Cardiac muscle cell (in vitro differentiated cells and primary cell): ENCODE measurements at places on chromosomes 2 and 18.

GRCh38 chr2:160292225-160292624 is 92.2 kb upstream of the ITGB6 start:
- peak; percentile 54 for DNase-seq

- no peak for DNase-seq
Measured at GRCh38 chr18:10421859-10422258, 32.6 kb upstream of the APCDD1 start.

DNA sequence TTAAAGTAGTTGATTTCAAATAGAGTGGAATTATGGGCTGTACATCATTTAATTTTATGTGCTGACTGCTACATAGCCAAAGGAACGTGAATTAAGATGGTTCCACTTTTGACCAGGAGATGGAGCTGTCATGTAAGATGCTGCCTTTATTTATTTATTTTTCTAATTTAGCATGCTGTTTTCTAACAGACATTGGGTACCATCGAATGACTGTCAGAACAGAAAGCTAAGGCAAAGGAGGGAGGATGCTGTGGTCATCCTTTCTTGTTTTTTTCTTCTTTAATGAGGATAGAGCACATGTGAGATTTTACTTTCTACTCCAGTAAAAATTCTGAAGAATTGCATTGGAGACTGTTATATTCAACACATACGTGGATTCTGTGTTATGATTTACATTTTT is at the start of gene SCN2A:
Gene SCN2A, plus strand, starts transcription at position 185 of the 400 bp plus-strand sequence. CDS start 56,410 bp downstream, outside the sequence.
- peak; percentile 66 for DNase-seq

DNA sequence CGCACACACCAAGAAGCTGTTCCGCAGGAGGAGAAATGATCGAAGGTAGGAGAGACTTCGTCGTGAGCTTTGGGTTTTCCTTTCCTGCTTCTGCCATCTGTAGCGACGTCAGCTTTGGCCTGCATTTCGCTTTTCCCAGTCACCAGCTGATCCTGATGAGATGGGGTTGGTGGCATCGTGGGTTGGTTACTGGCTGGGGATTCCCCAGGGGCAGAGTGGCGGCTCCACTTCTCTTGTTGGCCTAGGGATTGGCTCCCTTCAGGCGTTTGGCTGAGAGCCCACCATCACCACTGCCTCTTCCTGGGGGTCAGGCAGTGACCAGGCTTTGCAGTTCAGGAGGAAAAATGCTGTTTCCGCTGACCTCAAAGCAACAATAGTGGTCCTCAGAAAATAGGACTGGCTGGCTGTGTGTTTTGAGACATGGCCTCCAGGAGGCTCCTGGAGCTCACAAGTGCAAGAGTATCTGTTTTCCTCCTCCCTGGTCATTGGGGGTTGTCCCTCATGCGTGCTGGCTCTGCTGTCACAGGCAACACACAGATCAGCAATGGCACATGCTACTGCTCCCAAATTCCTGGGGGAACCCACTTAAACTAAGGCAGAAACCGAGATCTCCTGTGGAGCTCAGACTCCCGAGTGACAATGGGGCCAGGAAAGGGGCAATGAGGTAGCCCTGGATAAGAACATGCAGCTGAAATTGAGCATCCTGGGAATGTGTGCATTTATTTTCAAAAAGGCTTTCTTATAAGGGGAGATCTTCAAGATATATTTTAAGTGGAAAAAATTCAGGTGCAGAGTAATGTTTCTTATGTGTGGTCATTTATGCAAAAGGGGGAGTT is 173.0 kb downstream of the CTIF start:
- DNase-seq, result peak; percentile 55

DNA sequence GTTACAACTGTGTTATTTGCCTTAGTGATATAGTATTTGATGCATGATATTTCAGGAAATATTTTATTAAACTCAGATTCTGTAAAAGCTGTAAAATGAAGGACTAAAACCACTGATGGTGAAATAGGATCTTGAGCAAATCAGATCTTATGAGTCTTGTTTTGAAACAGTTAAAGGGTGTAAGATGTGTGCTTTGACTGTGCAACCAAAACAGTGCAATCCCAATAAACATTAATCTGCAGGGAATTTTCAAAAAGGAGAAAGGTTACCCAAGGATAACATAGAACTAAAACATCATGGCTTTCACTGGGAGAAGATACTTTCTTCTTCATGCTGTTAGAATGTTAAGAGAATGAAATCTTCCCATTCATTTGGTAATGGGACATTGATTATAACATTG is 378.7 kb downstream of the PARD3B start:
- no peak for DNase-seq

GRCh38 chr2:86671337-86671981 is 47.8 kb upstream of the RNF103 start:
- DNase-seq, result no peak

DNA sequence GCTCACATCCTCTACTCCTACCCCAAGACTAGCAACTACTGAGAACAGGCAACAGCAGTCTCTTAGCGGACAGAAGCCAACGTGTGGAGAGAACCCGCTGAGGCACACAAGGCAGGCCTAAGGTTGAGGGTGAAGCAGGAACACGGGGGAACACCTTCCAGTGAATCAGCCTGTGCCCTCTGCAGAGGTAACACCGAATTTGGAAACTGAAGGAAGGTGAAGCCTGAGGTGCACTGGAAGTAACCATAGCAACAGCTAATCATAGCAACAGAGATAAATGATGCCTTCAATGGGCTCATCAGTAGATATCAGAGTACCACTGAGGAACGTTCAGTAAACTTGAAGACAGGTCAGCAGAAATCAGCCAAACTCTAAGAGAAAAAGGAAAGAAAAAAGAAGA is 43.3 kb downstream of the OSBPL1A start:
- DNase-seq, result no peak
